ENCODE measurements at places on chromosomes 5 and 9.

- no peak for DNase-seq
Observed at GRCh38 chr5:33824516-33825195, 67.1 kb downstream of the ADAMTS12 start.

- no peak for DNase-seq
Observed at GRCh38 chr5:146620669-146621051, 104.7 kb upstream of the GPR151 start.

DNA sequence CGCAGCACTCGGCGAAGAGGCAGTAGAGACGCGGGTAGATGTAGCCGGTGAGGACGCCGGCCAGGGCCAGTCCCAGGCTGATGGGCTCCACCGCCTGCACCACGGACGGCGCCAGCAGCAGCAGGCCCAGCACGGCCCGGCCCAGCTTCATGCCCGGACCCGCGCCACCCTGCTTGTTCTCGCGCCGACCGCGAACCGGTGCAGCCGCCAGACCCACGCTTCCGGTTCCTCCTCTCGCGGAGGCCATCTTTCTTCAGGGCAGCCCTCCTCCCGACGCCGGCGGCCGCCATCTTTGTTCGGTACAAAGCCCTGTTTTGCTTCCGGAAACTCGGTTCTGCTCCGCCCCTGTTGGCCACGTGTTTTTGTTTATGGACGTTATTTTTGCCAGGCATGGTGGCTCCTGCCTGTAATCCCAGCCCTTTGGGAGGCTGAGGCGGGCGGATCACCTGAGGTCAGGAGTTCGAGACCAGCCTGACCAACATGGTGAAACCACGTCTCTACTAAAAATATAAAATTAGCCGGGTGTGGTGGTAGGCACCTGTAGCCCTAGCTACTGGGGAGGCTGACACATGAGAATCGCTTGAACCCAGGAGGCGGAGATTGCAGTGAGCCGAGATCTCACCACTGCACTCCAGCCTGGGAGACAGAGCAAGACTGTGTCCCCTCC, at the start of gene TOR1A:
TOR1A (minus strand) TSS at position 202 of the 667 bp plus-strand sequence; CDS start at position 151, 51 bp downstream.
- peak; percentile 80 for DNase-seq

DNA sequence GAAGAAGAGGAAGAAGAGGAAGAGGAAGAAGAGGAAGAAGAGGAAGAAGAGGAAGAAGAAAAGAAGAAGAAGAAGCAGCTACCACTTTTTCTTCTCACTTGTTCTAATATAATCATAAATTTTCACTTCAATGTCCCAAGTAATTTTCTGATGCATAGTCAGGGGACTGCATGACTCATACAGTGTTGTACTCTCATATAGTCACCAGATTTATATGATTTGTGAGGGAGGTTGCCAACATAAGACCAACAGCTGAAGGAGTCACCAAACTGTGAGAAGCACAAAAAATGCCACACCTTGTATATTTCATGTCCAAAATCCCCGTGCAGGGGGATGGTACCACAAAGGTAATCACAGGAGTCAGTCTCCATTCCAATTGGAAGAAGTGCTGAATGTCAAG, 32.7 kb upstream of the DMRTA1 start:
- no peak for DNase-seq

- no peak for DNase-seq
Observed at GRCh38 chr9:129368444-129368978, 190.4 kb upstream of the IER5L start.

DNA sequence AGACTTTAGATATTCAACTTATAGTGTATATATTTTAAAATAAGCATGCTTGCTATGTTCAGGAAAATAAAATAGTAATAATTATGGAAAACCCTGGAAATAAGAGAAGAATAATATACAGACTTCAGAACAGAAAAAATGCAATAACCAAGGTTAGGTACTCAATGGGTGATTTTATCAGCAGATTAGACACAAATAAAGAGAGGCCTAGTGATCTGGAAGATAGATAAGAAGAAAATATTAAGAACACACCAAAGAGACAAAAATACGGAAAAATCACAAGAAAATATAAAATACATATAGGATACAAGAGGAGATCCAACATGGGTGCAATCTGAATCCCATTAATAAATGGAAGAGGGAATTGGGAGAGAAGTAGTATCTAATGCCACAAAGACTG, 1348.5 kb upstream of the WWC1 start:
- no peak for DNase-seq

DNA sequence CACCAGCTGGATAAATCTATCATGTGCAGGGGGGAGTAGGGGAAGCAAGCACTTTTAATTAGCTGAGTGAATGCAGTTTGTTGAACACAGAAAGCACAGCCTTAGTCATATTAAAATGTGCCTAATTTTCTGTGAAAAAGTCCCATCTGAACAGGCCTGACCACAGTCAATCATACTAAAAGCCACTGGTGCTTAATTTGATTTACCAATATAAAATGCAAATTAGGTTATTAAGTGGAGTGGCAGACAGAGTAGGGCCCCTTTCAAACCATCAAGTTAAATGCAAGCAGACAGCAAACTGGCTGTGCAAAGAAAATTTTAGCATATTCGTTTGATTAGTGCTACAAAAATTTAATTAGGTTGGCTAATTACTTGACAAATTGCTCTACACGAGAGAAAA, 176.1 kb downstream of the ISL1 start:
- DNase-seq = no peak

- DNase-seq = no peak
Observed at GRCh38 chr9:1522219-1522767, 472.1 kb downstream of the DMRT2 start.

DNA sequence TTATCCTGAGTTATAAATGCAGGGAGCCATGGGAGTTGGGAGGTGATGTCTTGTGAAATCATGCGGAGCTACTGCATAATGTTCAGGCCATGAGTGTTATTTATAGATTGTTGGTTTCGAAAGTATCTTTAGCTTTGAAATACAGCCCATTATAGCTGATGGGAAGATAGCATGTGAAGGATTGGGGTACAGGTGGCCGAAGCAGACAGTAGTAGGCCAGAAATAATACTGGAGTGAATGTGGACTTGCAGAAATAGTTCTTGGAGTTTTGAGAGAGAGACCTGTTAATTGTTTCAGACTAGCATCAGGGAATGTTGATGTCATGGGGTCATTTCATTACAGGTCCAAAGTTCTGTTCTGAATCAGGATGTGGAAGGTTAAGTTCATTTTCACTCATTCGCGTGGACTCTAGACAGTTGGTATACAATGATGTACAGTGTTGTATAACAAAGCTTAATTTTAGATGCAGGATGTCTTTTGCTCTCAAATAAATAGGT, 3.8 kb downstream of the ATP6V1G1 start:
- DNase-seq = no peak

GRCh38 chr9:99445371-99445891, 223.3 kb downstream of the SEC61B start:
- no peak for DNase-seq

- DNase-seq = no peak
Observed at GRCh38 chr5:121164632-121165031, 687.0 kb upstream of the FTMT start.

DNA sequence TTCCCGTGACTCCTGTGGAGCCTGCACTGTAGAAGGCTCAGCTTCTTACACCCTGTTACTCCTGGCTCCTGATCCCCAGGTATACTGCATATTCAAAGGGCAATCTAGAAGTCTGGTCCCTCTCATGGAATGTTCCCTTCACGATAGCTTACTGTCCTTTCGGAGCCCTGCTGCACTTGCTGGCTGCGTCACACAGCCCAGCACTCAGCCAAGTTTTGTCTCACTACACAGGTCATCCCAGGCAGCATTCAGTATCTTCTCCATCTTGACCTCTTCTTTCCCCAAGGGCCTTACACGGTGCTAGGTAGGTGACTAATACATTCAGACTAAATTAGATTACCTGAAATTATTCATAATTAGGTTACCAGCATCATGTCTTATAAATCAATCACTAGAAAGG, 123.7 kb downstream of the WDR41 start:
- DNase-seq = no peak

GRCh38 chr5:123549256-123549904, 37.4 kb downstream of the CSNK1G3 start:
- peak; percentile 48 for DNase-seq

DNA sequence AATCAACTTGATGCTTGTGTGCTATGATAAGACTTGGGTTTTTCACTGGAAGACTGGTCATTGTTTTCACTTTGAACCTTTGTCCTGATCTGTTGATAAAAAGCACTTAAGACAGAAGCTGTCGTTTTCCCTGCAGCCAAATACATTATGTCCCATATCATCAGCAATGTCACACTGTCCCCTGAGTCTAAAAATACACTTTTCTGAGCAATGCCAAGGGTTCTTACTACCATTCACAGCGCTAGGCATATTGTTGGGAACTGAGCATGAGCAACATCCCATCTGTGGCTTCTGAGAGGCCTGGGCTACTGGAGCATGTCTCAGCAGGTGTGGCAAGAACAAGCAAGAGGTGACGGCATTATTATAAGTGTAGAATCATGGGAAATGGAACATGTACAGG, 81.8 kb downstream of the SEMA6A start:
- no peak for DNase-seq

GRCh38 chr9:13436591-13436990, 157.1 kb upstream of the MPDZ start:
- no peak for DNase-seq

- no peak for DNase-seq
Observed at GRCh38 chr5:41334221-41334620, 120.9 kb upstream of the C6 start.

DNA sequence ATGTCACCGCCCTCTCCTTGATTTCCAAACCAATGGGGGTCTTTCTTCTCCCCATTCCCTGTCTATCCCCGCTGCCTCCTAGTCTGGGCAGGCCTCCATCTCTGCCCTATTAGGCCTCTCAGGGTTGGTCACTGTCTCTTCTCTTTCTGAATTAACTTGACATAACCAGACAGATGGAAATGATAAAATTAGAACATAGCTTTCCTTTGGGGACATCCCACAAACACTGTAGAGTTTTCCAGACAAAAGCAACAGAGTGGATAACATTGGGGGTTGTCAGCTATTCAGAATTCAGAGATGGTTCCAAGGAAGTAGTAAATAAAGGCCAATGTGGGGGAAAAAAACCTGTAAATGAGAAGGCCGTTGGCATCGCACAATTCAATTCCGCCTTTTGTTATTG, 24.7 kb downstream of the LHX6 start:
- DNase-seq = no peak

DNA sequence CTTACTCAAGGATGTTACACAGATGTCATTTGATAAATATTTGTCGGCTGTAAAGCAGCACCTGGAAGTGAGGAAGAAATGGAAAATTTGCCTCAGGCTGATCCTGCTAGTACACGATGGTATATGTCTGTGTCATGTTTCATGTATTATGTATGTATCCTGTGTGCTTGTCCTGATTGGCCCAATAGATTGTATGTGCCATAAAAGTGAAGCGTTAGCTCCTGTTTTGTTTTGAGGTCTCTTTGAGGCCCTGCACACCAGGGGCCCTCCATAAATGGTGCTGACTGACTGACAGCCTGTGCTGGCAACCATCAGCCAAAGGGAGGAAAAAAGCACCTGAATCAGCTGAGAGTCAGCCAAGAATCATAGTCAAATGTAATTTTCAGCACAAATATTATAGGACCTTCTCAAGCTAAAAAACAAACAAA, 11.8 kb upstream of the LNPEP start:
- DNase-seq = no peak

DNA sequence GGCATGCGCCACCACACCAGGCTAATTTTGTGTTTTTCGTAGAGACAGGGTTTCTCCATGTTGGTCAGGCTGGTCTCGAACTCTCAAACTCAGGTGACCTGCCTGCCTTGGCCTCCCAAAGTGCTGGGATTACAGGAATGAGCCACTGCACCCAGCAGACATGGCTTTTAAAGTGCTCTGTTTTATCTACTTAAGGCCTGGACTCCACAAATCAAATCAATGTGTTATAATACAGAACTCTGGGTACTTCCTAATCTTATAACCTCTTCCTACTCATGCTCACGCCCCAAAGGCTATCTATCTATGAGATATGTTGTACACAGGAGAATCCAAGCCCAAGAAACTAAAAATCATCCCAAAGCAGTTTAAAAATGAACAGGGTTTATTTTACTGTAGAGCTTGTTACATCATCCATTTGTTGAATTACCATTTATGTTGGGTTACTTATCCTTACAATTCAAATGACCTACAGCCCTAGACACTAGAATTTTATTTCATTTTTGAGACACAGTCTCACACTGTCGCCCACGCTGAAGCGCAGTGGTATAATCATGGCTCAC, 155.1 kb downstream of the EFNA5 start:
- no peak for DNase-seq

GRCh38 chr5:7849681-7850394, 1.1 kb downstream of the CFAP90 start:
- no peak for DNase-seq

GRCh38 chr5:55983986-55984385, 10.8 kb downstream of the IL6ST start:
- no peak for DNase-seq

- no peak for DNase-seq
Observed at GRCh38 chr5:142104491-142104890, 4.1 kb upstream of the NDFIP1 start.

- no peak for DNase-seq
Observed at GRCh38 chr9:36437790-36438189, 37.7 kb upstream of the RNF38 start.

GRCh38 chr5:125129151-125129806, 382.8 kb upstream of the ZNF608 start:
- no peak for DNase-seq

DNA sequence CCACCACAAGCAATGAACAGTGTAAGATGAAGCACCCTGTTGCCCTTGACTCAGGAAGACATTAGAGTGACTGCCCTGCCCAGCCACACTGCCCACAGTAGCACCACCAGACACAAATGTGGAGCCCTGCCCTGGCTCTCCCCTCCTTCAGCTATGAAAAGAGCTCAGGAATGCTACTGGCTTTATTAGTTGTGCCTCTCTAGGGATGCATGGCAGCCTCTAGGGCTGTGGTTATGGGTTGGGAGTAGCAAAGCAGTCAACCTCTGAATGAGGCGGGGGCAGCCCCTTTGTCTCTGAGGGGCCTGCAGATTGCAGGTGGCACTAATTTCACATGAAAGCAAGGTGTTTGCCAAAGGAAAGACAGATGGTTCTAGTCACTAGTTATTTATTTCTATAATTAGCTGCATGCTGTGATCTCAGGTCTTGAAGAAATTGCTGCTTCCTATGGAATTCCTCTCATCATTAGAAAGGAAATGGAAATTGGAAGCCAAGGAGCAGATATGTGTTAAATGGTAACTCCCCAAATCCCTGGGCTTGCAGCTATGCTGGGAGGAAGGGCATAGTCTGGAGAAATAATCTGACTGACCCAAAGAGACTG, 259.4 kb downstream of the TLR4 start:
- DNase-seq = no peak

GRCh38 chr9:98164912-98165311, 27.5 kb downstream of the CORO2A start:
- DNase-seq = no peak

GRCh38 chr5:90161414-90161813, 248.1 kb downstream of the CETN3 start:
- DNase-seq = no peak

- no peak for DNase-seq
Observed at GRCh38 chr9:115211413-115212124, 93.6 kb upstream of the TNC start.

- no peak for DNase-seq
Observed at GRCh38 chr9:86185872-86186271, 73.6 kb downstream of the C9orf153 start.

- DNase-seq = no peak
Observed at GRCh38 chr5:150289551-150290390, at the start of gene CAMK2A. Gene CAMK2A, minus strand, starts transcription at chr5:150289773. Its CDS starts 148 bp downstream, at chr5:150289625.

Measured in T-helper 17 cell (primary cell).